ENCODE measurements at places on chromosomes 4 and X. TPM values are rescaled to one million over a fixed set of nuclear protein-coding genes. Genes with fewer than 3 reads are reported as not detected.

Gene MAGEA12
- not detected for total RNA-seq

DNA sequence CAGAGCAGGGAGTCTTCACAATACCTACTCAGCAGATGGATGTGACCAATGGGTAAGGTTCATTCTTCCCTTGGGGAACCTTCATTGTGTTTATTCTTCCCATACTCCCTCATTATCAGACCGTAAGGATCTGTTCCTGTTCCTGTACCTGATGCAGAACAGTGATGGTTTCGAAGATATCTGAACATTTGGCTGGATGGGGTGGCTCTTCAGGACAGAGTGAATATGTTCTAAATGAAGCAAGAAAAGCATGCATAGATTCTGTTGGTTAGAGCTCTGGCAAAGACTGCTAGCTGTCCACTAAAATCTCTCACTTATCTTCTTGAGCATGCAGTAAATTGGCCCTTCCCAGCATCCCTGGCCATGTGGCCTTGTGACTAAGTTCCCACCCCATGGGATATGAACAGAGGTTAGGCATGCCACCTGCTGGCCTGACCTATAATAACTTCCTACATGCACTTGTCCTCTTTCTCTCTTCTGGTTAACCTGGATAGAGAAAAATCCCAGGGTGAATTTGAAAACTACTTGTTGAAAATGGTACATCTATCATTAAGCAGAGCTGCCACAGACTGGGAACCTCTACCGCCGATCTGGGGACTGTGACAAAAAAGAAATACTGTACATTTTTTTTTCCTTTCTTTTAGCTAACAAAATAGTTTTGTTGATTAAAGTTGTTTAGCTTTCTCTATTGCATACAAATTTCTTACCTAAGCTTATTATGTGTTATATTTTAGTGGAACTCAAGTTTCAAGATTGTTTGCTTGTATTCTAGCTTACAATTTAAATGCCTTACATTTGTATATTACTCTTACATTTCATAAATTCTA, 60.0 kb upstream of the BANK1 start:
- DNase-seq = peak; percentile 65
- H3K27ac ChIP-seq = no peak overlapping the region
- no peaks in the 10 kb centered on the region for H3K36me3 ChIP-seq
- H3K27me3 ChIP-seq = no peaks in the 10 kb centered on the region
- no peaks in the 10 kb centered on the region for H3K4me1 ChIP-seq

- DNase-seq = peak; percentile 87
- peaks cover 1% of the 10 kb centered on the region for H3K27me3 ChIP-seq
- peak overlapping the region; percentile 73 for H3K4me3 ChIP-seq
These were observed 67.0 kb downstream of the SEL1L3 start for GRCh38 chr4:25795566-25796454.

GRCh38 chrX:1451251-1451660, 1.5 kb downstream of the ASMTL start:
- DNase-seq = no peak
- peaks cover 7% of the 10 kb centered on the region for H3K27me3 ChIP-seq
- H3K4me1 ChIP-seq = no peaks in the 10 kb centered on the region
- peaks cover 38% of the 10 kb centered on the region for H3K36me3 ChIP-seq
- no peak overlapping the region for H3K27ac ChIP-seq
